ENCODE measurements at places on chromosomes 3 and 15.

GRCh38 chr3:46321461-46322104 is 32.3 kb upstream of the CCR2 start:
- no peak for DNase-seq

- DNase-seq, result no peak
Measured at GRCh38 chr3:107685383-107685782, 162.6 kb downstream of the BBX start.

- no peak for DNase-seq
Measured at GRCh38 chr15:40293905-40294895, 11.3 kb upstream of the ANKRD63 start.

- no peak for DNase-seq
Measured at GRCh38 chr15:25687276-25687675, 175.9 kb downstream of the ATP10A start.

DNA sequence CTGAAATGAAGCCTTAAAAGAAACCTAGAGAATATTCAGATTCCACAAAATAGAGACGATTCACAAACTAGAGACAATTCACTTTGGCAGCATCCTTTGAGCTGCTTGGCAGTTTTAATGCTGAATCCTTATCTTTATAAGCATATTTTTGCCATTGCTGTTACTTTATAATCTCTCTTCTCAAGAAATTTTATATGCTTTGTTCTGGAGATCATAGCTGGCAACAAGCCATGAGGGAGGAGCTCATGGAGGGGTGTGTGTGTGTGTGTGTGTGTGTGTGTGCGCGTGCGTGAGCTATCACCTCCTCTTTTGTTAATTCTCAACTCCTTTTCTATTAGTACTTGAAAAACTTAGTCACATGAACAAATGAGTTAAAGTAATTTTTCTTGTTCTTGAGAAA is 495.0 kb upstream of the RGMA start:
- no peak for DNase-seq

- DNase-seq, result no peak
Measured at GRCh38 chr3:100044369-100044768, 69.9 kb downstream of the FILIP1L start.

DNA sequence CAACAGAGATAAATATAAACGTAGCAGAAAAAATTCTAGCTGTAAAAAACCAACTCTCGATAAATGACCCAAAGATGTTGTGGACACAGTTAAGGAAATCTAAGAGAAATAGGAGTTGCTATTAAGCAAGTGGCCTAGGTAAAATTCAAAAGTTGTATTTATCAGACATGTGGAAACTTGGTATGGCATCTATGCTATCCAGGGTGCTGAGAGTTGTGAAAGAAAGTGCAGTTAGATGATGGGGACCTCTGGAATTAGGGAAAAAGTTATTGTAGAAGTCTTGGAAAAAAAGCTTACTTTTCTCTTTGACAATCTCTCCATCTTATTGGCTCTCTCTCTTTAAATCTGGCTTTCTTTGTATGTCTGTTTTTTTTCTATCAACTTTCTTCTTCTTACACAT is 1090.9 kb downstream of the TBL1XR1 start:
- DNase-seq, result no peak

- DNase-seq, result no peak
Measured at GRCh38 chr3:27312044-27312668, 57.0 kb downstream of the NEK10 start.

GRCh38 chr15:97598353-97598798 is 362.1 kb upstream of the ARRDC4 start:
- no peak for DNase-seq

GRCh38 chr15:70387993-70388392 is 290.3 kb upstream of the TLE3 start:
- DNase-seq, result no peak

DNA sequence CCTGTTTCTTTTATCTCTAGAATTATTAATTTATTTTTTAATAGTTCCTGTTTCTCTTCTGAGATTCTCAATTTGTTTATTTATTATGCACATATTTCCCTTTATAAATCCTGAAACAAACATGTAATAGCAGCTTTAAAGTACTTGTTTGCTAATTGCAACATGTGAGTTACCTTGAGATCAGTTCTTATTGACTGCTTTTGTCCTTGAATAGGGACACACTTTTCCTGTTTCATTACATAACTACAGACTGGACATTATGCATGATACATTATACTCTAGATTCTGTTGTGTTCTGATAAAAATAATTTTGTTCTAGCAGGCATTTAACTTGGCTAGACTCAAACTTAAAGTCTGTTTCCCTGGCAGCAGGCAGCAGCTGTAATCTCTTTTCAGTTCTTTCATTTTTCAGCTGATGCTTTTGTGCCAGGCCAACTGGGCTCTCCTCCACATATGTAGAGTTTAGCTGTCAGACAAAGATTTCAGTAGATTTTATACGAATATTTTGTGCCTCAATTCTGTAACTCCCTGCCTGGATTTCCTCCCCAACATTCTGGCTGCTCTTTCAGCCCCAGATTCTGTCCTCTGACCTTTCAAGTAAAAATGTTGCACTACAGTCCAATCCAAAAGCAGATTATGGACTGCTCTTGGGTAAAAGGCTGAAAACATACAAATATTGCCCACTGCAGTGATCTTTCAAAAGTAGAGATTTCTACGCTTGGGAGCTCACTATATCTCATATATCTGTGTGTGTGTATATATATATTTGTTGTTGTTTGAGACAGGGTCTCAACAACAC is 41.9 kb downstream of the PCOLCE2 start:
- DNase-seq, result no peak

Data from activated naive CD8-positive, alpha-beta T cell treated with anti-CD3 and anti-CD28 coated beads, Interleukin-2, amount 50 U/mL, for 16 hours (primary cell).